Epithelial cell of esophagus (primary cell): ENCODE measurements at places on chromosomes 1 and 21.

- DNase-seq, result no peak
These were observed 8.0 kb downstream of the OSBPL9 start for GRCh38 chr1:51624855-51625254.

DNA sequence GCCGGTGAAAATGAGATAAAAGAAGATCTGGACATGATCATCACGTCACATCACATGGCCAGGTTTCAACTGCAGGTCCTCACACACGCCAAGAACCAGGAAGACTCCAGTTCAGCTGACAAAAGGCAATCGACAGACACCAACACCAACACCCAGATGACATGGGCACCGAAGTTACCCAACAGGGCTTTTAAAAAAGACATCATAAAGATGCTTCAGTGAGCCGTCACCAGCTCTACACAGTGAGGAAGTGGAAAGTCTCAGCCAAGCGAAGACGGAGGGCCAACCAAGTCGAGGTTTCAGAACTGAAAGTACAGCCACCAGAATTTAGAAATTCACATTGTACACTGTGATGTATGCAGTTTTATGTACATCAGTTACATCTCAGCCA lies 154.3 kb upstream of the COL6A1 start:
- DNase-seq, result no peak

DNA sequence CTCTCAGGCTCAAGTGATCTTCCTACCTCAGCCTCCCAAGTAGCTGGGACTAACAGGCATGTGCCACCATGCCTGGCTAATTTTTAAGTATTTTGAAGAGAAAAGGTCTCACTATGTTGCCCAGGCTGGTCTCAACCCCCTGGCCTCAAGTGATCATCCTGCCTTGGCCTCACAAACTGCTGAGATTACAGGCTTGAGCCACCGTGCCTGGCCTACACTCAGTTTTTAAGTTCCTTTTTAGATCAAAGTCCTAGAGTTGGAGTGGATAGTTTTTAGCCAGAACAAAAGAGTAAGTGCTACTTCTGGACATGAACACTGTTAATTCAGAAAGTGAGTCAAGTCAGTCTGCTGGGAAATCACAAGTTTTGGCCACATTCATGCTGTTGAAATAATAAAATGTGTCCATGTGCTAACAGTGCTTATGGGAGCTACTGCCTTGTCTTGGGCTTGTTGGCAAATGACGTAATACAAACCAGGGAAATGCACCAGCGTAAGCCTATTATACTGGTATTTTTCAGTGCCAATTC lies 84.2 kb downstream of the NDUFS5 start:
- DNase-seq, result peak; percentile 79

DNA sequence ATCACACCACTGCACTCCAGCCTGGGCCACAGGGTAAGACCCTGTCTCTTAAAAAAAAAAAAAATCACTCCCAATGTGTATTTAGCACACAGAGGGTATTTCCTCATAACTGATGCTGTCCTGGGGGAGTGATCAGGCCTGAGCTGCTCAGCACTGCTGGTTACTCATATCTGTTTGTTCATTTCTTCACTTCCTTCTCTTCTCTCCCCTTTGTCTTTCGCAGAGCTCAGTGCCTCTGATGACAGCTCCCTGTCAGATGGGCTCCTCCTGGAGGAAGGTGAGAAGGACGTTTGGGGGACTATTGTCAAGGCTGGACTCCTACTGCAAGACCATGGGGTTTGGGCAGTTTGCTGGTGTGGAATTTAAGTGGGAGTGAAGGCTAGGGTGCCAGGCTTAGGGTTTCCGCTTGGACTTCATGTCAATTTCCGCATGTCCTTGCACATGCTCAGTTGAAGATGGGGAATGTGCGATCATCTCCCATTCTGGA lies 13.0 kb downstream of the INAVA start:
- peak; percentile 78 for DNase-seq

- DNase-seq, result no peak
These were observed 42.2 kb upstream of the KIF21B start for GRCh38 chr1:201065686-201066085.

- DNase-seq, result peak; percentile 23
These were observed 50.9 kb upstream of the CDC42BPA start for GRCh38 chr1:227369102-227369760.

DNA sequence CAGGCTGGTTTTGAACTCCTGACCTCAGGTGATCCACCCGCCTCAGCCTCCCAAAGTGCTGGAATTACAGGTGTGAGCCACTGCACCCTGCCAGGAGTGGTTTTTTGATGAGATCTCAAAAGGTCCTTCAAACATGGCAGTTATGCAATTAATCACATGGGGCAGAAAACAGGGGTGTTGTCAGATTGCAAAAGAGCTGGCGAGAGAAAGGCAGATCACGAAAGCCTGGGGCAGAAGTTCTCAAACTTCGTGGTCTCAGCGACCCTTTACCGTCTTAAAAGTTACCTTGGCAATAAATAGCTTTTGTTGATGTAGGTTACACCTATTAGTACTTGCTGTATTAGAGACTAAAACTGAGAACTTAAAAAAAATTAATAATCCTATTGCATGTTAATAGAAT lies 16.1 kb downstream of the CNR2 start:
- DNase-seq, result peak; percentile 46

DNA sequence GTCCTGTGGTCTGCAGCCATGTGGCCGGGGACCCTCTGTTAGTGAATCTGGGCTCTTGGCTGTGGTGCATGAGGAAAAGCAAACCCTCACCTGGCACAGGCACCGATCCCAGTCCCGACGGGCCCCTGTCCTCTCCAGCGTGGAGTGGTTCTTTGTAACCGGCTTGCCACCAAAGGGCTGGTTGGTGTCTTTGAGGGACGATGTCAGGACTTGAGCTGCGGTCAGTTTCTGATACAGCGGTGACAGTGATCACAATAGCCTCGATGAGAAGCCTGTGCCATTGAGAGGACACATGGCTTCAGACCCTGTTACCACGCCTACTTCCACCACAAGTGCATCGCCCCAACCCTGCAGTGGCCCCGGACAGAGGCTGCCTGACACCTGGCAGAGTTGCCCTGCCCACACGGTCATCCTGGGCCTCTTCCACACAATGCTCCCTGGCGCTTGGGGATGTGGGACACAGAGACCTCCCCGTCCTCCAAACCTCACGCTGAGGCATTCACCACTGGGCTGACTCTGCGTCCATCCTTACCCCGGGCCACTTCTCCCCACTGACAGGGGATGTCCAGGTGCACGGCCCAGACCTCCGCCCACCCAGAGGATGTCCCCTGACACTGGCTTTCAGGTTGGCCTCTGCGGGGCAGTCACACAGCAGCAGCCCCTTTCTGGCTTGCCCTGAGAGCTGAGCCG lies 18.8 kb upstream of the ACTRT2 start:
- DNase-seq, result no peak

- DNase-seq, result peak; percentile 9
These were observed 47.8 kb upstream of the ZP4 start for GRCh38 chr1:237938553-237938952.

DNA sequence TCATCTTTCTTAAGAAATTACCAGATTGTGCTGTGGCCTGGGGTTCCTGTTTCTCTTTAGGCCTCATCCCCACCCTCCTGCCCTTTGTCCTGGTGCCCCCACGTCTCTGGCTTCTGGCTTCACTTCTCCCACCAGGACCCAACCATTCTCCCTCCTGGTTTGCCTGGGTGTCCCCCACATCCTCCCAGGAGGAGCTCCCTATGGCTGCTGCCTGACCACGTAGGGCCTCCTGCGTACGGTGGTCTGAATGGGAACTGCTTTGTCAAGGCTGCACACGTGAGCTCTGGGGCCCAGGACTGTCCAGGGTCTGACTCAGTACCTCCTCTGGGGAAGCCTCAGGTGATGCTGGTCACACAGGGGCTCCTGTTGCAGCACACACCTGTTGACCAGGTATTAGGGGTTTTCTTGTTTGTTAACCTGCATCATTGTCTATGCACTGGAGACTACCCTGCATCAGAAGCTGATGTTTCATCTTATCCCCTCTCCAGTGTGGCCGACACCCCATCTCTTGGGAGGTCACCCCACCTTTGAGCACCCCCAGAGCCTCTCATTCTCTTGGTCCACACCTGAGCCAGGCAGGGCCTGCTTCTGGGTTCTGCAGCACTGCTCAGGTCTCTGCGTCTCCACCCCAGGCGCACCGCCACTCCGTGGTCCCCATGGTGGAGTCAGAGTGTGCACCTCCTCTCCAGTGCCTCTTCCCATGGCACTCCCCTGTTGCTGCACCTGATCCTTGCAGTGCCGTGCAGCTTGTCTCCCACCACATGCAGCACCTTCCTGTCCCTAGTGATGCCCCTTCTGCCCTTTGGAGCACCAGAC lies 65.8 kb downstream of the S100B start:
- DNase-seq, result no peak

- DNase-seq, result peak; percentile 97
These were observed 30.2 kb upstream of the NEK2 start for GRCh38 chr1:211705467-211706091.

- no peak for DNase-seq
These were observed 63.8 kb downstream of the TBX19 start for GRCh38 chr1:168344517-168344916.

DNA sequence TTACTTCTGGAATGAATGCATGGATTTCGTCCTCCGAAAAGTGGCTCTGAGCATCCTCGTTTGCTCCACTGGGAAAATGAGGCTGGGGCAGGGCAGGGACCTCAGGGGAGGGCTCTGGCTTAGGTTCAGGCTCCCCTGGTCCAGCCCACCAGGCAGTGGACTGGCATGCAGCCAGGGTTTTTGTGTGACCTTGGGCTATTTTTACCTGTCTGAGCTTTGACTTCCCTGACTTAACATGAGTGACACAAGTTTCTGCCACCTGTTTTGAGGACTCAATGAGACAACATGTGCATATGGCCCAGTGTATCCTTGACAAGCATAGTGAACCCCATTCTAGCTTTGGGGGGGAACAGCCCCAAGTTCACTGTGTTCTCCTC lies 32.6 kb upstream of the EDN2 start:
- no peak for DNase-seq

DNA sequence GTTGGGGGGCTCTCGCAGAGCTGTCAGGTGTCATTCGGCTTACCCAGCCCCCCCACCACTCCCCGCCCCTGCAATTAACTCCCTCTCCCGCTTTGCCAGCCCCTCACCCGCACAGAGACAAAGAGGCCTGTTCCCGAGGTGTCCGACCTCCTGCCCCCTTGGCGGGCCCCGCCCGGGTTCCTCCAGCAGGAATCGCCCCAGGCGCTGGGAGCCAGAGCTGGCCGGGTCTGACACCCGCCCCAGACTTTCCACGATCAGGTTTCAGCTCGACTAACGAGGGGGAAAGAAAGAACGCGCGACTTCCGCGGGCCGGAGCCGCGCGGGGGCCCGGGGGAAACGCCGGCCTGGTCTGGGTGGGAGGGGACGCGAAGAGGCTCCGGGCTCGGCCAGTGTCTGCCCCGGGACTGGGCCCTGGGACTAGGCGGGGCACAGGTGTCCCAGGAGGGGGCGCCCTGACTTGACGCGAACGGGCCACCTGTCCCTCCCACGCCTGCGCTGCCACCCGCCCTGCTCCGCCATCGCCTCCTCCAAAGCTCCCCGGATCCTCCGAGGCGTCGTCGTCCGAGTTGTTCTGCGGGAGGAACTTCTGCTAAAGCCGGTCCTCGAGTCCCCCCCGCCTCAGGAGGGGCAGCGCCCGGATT lies 36.4 kb upstream of the HHAT start:
- no peak for DNase-seq

DNA sequence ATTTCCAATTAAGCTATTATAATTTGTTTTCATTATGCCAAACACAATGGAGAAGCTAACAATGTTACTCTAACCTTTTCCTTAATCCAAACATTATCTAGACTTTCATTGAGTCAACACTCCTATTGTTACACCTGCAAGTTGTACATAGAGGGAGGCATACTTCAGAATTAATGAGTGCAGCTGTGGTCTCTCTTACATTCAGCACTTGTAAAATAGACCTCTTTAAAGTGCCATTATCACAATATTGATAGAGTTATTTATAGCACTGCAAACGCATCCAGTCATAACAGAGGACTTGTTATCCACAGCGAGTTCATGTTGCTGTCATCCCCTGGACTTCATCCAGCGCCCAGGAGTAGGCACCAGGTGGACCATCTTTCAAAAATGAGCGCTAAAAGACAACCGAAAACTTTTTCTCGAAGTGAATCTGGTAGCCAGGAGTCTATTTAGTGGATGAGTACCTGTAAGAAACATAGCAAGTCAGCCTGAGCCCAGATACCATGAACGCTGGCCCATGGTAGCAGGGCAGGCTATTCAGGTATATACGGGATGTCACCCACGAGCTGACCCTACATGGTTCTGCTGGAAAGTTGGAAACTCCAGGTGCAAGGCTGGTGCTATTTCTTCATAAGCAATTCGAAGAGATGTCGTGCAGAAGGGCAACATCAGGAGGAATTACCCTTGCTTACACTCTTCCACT lies 70.6 kb upstream of the NFIA start:
- no peak for DNase-seq

DNA sequence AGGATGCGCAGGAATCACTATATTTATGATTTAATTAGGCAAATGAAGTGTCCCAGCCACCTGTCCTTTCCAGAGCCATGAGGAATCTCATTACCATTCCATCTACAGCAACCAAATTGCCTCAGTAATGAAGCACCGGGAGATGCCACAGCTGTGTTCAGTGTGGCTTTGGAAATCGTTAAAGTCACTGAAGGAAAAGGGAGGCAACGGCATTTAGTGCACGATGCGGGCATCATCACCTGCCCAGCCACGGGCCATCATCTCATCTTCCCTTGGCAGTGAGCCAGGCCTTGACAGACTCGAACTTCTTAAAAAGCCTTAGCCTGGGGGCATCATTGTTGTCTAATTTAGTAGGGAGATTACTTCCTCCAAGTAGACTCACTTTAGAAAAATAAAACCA lies 67.8 kb downstream of the CNIH3 start:
- DNase-seq, result no peak

GRCh38 chr1:97204468-97204867 lies 482.9 kb downstream of the PTBP2 start:
- DNase-seq, result no peak

DNA sequence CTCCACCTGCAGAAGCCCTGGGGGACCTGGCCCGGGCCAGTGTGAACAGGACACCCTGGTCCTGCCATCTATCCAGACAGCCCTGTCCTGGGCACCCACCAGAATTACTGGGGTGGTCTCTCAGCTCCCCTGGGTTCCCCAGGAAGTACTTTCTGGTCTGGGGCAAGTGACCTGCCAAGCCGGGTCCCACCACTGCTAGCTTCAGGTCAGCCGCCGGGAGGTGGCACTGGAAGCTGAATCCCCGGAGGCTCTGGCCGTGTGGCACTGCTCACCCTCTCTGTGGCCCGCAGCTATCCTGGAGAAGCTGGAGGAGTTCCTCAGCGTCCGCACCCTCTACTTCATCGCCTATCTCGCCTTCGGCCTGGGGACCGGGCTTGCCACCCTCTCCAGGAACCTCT lies 21.3 kb downstream of the SLC45A1 start:
- DNase-seq, result no peak

DNA sequence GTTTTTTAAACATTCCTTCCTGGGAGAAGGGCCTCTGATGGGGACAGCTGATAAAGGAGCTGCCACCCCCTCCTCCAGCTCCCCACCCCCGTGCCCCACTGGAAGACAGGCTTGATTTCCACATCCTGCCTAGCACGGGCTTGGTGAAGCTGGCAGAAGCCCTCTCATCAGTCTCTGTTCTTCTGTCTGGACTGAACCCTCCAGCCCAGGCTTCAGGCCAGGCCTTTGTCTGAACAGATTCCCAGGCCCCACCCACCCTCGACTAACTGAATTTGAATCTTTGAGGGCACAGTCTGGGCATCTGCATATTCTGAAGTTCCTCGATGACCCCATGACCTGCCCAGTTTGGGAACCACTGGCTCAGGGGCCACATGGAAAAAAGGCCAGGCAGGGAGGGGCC lies 75.3 kb downstream of the CD58 start:
- DNase-seq, result no peak

- DNase-seq, result no peak
These were observed 50.7 kb downstream of the YARS1 start for GRCh38 chr1:32766328-32766972.
